ENCODE measurements at places on chromosomes 5 and 9.

GRCh38 chr9:4171261-4171900 is 128.5 kb downstream of the GLIS3 start:
- DNase-seq = no peak

GRCh38 chr5:73985145-73985544 is 359.1 kb downstream of the ARHGEF28 start:
- no peak for DNase-seq

GRCh38 chr9:90774682-90775081 is 26.9 kb upstream of the SYK start:
- DNase-seq = no peak

- DNase-seq = no peak
These were observed 109.9 kb downstream of the YIPF5 start for GRCh38 chr5:144060598-144060997.

DNA sequence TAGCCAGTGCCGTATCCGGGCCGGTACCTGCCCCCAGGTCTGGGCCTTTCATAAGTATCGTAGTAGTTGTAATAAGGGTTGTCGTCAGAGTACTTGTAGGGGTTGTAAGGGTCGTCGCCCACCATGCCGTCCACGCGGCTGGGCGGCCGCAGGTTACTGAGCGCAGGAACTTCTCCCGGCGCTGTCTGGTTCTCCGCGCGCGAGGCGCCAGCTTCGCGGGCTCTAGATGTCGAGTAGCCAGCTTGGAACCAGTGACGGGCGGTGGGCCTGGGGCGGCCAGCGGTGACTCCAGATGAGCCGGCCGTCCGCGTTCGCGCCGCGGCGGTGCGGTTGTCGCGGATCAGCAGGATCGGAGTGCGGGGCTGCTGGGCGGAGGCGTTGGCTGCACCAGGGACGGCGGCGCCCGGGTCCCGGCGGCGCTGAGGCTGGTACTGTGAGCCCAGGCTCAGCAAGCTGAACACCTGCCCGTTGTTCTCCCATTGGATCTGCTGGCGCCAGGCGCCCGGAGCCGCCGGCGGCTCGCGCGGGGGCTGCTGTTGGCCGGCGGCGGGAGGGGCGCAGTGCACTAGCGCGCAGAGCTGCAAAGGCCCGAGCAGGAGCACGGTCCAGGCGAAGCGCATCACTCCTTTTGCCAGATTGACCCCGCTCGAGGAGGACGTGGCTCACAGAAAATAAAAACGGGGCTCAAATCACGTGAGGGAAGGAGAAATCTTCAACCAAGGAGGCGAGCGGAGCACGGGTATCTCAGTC is 518 bp downstream of the LOX start:
- peak; percentile 71 for DNase-seq

DNA sequence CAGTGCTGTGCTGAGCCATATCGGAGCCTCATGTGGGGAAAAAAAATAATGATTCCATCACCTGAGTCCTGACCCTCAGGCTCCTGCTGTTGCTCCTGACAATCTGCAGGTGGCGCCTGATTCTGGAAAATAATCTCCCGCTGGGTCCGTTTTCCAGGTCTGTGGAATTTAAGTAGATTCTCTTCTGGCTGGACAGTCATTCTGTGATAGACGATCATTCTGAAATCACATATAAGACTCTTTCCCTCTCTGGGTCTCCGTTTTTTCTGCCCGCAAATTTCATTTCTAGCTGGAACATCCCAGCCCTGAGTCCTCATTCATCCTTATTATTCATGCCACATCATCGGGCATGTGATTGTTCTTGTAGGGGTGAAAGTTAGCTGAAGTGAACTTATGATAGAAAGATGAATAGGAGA is 22.1 kb upstream of the STXBP1 start:
- DNase-seq = no peak

DNA sequence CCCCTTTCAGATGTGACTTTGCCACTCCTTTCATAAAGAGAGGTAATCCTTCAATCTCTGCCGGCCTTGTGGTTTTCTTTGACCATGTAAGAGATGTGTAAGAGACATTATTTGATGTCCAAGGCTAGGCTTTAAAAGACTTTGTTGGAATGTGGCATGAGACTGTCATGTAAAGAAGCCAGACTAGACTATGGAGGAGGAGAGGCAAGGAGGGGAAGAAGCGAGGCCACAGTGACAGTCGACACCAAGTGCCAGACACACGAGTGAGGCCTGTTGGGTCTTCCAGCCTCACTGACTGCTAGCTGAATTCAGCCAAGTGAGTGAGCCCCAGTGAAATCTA is 1013.3 kb downstream of the MAT2B start:
- no peak for DNase-seq

DNA sequence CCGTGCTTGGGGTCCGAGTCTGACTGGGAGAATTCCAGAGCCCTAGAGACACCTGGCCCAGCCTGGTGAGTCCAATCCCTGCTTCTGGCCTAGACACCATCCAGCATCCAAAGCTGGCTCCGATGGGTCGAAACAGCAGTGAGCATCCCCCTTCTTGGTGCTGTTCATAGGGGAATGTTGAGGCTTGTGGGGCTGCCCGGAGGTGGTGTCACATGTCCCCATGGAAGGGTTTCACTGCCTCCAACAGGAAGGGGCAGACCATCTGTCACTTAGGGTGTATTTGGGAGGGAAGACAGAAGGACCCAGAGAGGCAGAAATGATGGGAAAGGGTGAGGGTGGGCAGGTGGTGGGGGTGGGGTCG is 13.9 kb downstream of the C9orf50 start:
- DNase-seq = no peak

GRCh38 chr9:96476591-96476990 is 26.6 kb downstream of the HABP4 start:
- DNase-seq = no peak

- DNase-seq = no peak
These were observed 36.8 kb downstream of the DAB2IP start for GRCh38 chr9:121688146-121688680.

DNA sequence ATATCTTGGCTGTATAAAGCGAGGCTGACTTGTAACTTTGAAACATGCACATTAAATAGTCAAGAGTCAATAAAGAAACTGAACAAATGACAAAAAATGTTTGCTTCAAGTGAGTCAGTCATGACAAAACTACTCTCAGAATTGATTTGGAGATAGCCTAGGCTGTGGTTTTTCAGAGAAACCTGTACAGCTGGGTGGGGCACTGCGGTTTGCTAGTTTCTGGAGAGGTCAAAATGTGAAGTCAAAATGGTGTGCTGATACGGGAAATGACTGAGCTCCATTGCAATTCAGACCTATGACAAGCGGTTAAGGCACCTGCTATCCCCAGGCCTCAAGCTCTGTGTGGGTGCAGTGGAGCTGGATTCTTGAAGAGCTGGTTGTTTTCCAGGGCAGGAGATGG is 10.3 kb upstream of the CD180 start:
- DNase-seq = no peak

Data from ascending aorta (tissue), 2 donors.